Hindlimb muscle (tissue), 1 donor: ENCODE measurements at places on chromosomes 4 and X. TPM values are rescaled to one million over a fixed set of nuclear protein-coding genes. Genes with fewer than 3 reads are reported as not detected.

DNA sequence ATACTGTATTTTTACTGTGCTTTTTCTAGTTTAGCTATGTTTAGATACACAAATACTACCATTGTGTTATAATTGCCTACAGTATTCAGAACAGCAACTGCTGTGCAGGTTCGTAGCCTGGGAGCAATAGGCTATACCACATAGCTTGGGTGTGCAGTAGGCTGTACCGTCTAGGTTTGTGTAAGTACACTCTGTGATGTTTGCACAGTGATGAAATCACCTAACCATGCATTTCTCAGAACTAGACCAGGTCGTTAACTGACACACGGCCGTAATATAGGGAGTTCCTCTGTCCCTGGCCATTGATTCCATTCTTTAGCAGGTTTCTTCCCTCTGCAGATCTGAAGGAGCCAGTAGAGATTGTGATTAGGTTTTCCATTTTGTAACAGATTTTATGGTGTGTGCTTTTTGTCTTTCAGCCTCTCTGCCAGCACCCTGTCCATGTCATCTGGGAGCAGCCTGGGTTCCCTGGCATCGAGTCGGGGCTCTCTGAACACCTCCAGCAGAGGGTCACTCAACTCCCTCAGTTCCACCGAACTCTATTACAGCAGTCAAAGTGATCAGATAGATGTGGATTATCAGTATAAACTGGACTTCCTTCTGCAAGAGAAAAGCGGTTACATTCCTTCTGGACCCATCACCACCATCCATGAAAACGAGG, 59.5 kb downstream of the CLDN22 start:
- DNase-seq: no peak

DNA sequence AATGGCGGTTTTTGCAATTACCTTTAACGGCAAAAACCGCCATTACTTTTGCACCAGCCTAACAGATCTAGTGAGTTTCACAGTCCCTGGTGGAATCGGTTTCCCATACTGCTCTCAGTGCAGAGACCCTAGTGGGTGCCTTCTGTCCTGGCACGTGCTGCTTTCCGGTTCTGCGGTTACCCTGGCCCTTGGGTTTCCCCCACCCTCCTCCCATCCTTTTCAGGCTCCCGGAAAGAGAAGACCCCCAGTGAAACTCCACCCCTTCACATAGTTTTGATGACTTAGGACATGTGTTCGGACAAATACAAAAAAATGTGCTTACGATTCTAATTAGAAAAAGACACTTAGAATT, 36.9 kb downstream of the NLGN3 start:
- DNase-seq: no peak

The SLC25A53 gene
- 6.5 TPM for polyA plus RNA-seq

The TRIM2 gene
- polyA plus RNA-seq: 18.7 TPM
